ENCODE measurements at places on chromosomes 3 and 15.

DNA sequence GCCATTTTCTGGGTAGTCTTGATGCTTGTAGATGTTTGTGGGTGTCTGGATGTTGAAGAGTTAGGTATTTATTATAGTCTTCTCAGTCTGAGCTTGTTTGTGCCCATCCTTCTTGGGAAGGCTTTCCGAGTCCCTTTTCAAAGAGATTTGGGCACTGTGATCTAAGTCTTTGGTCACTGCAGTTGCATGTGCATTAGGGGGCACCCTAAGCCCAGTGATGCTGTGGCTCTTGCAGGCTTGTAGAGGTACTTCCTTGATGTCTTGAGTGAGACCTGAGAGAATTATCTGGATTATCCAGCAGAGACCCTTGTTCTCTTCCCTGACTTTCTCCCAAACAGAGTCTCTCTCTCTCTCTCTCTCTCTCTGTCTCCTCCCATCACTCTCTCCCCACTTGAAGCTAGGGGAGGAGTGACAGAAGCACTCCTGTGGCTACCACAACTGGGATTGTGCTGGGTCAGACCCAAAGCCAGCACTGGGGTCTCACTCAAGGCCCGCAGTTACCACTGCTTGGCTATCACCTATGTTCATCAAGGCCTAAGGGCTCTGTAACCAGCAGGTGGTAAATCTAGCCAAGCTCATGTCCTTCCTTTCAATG lies 68.5 kb downstream of the TMCO5A start:
- DNase-seq = peak; percentile 77

DNA sequence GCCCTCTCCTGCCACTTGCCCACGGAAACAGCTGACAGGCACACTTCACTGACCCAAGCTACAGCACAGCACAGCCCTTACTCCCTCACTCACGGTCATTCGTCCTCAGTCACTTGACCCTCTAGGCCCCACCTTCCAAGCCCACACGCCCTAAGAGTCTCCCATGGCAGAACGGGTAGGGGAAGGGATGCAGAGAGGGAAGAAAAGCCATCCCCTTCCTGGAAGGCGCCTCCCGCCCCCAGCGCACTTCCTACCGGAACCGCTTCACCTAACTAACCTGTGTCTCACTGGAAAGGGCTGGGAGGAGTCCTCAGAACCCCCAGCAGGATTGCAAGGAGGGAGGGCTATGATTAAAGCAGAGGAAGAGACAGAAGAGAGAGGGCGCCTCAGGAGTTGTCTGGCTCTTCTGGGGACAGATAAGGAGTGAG lies 22.9 kb downstream of the EPHB3 start:
- no peak for DNase-seq

GRCh38 chr3:84783281-84783680 lies 175.5 kb upstream of the CADM2 start:
- DNase-seq = no peak

DNA sequence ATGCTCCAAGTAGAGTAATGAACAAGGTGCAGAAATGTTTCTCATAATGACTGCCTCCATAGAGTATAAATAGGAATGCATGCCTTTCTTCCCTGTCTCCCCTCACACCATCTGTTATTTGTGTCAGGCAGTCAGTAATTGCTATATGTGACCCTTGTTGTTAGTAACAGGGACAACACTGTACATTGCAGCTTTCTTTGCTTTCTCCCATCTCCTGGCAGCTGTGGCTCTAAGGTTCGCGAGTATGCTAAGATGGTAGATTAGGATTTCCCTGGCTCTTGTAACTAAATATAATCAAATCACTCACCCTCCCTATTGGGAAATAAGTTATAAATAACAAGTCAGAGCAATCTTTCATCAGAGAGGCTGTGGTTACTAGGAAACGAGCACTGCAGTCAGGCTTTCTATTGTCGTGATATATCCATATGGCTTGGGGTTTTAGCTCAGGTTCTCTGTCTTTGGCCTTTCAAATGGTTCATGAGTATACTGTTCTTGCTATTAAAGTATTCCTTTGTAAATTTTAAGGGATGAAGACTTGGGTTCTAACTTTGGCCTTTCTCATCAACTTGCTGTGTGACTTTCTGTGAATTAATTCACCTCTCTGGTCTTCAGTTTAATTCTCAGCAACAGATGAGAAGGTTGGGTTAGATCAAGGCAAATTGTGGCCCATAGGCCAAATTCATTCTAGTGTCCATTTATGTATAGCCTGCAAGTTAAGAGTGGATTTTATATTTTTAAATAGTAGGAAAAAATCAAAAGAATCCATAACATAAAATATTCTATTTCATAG lies 8.1 kb upstream of the MINDY4B start:
- DNase-seq = peak; percentile 17

GRCh38 chr3:37386627-37387230 lies 212.3 kb upstream of the LRRFIP2 start:
- no peak for DNase-seq

DNA sequence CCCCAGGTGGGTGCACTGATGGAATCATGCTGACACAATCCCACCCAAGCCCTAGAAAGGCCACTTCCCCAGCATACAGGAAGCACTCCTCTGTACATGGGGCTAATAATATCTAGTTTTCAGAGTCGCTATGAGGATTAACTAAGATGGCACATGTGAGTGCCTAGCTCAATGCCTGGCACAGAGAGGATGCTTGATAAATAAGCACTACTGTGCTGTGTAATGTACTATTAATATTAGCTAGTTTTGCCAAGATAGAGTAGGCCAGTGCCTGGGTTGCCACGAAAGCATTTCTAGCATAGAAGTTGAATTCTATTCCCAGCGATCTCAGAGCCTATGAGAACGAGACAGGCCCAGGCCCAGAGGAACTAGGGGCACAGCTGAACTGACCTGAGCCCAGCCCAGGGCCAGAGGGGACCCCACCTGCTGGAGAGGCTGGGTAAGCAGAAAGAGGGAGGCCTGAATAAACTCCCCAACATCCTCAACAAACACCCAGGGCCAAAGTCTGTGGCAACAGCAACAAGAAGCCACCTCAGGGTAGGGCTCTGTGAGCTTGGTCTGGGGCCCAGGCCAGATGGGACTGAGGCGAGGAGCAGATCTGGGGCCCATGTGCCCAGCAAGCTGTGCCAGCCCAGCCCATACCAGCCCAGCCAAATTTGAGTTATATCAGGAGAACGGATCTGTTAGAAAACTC lies 7.6 kb upstream of the SEMA7A start:
- DNase-seq = no peak

GRCh38 chr3:44068753-44069152 lies 172.9 kb upstream of the TOPAZ1 start:
- DNase-seq = no peak

- no peak for DNase-seq
These were observed 163.9 kb upstream of the WNT5A start for GRCh38 chr3:55651011-55651410.

DNA sequence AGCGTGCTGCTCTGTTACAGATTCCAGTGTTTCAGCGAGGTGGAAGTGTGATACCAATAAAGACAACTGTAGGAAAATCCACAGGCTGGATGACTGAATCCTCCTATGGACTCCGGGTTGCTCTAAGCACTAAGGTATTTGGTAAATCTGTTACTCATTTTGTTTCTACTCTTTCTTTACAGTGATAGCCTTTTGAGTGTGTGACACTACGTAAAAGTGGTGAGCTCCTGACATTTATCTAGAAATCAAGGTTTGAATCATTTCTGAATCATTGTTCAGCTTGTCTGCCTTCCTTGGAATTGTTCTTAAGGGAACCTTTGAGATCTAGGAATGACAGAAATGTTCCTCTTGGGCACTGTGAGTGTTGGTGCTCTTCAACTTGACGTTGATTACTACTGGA lies 11.2 kb upstream of the CAPN3 start:
- peak; percentile 88 for DNase-seq

DNA sequence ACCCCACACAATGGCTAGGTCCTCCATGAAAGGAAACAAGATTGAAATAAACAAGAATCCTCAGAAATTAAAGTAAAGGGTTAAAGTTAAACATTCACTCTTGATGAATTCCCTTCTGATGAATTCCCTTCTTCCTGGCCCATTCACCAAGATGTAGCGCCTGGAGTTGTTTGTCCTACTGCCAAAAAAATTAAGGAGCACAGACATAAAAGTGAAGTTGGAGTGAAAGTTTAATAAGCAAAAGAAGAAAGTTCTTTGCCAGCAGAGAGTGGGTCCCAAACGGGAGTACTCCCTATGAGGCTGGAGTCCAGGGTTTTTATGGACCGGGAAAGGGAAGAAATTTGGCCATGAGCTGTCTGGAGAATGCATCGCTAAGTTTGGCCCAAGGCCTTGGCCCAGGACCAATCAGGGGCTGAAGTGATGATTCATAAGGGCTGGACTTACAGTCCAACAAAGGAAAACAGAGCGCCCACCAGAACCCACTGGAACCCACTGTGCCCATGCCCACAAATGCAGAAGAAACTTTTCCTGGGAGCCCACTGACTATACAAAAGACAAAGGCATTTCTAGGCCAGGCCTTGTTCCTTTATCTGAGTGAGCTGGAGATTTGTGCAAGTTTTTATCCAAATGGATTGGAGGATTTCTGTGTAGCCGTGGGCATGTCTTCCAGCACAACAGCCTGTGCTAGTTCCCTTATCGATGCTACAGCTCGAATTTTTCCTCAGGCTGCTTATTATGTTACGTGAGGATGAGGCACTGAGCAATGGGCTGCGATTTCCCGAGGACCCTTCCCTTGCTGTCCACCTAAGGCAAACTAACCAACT lies 1561.6 kb downstream of the OTOL1 start:
- DNase-seq = no peak

DNA sequence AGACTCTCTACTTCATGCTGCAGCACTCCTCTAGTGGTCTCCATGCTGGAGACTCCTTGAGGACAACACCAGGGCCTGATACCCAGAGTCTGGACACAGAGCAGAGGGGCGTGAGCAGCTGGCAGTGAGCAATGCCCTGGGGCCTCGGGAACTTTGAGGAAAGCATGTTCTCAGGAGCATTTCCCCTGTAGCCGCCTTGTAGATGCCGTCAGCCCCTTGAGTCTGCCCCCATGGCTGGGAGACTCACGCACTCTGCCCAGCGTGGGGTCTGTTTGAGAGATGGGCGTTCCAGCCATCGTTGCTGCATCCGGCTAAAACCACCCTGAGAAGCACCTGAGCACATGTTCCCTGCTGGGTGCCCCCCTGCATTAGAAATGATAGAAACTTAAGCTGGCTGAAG lies 56.8 kb downstream of the PLXNA1 start:
- no peak for DNase-seq

DNA sequence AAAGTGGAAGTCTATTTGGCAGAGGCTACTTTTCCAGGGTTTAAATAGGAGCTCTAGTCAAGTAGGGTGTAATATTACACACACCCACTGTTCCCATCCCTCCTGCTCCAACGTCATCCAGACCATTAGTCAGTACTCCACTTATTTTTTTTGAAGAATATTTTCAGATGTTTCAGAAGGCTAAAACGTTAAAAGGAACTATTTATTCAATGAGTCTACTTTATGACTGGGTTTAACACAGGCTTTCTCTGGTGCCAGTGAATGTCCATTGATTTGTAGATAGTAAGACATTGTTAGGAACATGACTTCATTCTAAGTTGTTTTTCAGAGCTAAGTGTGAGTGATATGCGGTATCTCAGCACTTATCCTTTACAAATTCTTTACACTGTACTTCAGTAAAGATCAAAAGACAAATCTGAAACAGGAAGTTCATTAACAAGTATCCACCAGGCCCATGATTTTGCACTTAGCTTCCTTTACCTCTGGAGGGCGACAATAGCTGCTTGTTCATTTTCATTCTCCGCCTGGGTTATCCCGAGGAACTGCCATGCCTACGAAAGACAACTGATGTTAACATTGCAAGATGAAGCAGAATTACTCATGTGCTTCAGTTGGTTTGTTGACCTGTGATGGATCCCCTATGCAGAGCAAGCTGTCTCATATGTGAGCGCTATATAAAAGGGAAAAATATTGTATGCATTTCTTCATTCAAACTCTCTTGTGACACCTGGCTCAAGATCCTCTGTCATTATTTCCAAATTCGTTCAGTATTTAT lies 158.7 kb downstream of the USP13 start:
- peak; percentile 77 for DNase-seq

DNA sequence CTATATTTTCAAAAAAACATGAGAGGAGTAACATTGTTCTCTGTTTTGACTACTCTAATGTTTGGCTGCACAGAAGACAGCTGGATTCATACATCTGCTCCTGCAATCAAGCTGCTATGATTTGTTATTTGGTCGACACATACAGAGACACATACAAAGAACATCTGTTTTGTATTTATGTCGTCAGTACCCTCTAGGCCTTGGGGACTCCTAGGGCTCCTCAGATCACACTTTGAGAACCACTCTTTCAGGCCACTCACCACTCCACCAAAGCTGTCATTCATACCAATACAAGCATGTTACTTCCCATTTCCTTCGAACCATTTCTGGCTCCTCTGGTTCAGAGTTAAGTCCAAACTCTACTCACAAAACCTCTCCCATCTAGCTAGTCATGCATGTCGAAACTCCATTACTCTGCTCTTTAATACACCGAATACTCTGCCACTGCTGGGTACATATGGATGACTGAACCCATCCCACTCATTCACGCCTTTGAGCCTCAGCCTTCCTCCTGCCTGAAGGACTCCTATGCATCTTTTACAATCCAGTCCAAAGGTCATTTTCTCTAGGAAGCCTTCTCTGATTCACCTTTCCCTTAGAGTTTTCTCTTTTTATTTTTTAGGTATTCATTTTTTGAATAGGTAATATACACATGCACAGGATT lies 102.9 kb upstream of the ARHGEF3 start:
- DNase-seq = no peak

DNA sequence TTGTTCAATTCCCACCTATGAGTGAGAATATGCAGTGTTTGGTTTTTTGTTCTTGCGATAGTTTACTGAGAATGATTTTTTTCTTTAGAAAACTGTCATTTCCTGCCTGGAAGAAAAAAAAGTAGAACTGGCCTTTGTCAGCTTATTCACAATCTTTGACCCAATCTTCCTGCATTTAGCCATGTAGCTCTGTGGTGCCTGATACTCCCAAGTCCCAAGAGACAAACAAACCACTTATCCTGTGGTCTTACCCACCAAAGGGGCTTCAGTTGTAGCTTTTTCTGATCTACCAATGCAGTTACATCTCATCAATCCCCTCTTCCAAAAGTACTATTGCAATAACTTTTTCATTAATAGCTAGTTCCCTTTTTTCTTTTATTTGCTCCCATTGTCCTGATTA lies 444.6 kb downstream of the GRM7 start:
- DNase-seq = no peak

DNA sequence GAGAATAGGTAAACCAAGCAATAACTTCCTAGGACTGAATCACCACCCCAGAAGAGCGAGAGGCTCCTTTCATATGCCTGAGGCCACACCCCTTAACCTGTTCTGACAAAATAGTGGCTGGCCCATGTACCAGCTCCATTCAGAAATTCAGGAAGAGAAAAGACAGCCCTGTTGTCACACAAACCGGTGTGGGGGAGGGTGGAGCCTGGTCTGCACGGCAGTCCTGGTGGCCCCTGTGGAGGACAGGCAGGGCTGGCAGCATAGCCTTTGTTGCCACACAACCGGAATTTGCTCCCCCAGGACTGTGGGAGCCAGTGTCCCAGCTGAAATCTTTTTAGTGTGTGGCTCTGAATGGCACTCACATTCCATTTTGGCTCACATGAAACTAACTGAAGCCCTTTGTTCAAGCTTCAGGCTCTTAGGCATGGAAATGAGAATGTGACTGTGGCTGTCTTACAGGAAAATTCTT lies 23.8 kb downstream of the RLBP1 start:
- DNase-seq = no peak
